M059J (cell line): ENCODE measurements at places on chromosomes 6 and 20. TPM values are rescaled to one million over a fixed set of nuclear protein-coding genes. Genes with fewer than 3 reads are reported as not detected.

DNA sequence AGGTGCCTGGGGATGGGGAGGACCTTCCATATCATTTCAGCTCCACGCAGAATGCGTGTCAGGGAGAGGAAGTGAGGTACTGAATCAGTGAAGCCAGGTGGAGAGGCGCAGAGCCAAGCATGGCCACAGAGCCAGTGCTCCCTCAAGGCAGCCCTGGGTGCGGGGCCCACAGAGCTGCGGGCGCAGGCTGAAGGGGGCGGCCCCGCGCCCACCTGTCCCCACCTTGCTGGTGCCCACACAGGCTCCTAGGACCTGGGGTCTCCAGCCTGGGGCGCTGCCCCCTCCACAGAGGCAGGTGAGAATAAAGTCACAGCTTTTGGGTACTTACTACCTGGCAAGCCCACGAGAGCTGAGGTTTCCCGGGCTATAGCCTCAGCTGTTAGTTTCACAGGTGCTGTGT lies 40.0 kb upstream of the GATA5 start:
- no peak for DNase-seq

DNA sequence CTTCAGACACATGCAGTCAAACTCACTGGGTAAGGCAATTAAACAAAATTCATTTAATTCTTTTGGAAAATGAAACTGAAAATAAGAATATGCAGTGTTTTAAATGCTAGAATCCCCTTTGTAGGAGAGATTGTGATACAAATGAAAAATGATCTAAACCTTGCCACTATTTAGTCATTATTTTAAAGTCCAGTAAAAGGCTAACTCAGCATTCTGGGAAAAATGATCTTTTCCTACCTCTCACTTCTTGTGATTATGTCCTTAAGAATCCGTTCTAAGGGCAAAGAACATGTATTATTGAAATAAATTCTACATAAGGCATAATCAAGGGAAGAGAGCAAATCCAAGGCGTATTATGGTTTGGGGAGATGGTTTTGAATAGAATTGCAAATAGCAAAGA lies 46.4 kb downstream of the TINAG start:
- DNase-seq, result no peak

DNA sequence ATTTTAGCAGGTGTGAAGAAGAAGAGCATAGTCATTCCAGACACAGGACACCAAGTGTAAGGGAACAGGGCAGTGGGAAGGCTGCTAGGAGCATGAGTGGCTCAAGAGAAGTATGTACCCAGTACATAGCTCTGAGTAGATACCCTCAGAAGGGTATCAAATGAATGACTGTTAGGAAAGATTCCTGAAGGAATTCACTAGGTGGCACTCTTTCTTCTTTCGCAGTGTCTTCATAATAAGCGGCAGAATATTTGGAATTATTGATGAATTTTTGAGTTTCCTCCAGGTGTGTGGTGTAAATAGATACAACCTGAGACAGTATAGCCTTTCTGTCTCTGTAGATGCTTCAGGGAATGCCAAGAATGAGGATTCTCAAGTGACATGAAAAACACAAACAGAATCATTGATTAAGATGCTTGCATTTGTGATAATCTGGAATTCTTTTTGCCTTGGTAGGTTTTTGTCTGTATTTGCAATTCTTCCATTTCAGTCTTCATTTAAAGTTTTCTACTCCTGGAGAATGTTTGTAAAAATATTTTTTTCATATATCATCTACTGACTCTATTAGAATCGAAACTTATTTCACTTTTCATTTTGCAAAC lies 264.3 kb upstream of the RIMS1 start:
- DNase-seq, result peak; percentile 19

DNA sequence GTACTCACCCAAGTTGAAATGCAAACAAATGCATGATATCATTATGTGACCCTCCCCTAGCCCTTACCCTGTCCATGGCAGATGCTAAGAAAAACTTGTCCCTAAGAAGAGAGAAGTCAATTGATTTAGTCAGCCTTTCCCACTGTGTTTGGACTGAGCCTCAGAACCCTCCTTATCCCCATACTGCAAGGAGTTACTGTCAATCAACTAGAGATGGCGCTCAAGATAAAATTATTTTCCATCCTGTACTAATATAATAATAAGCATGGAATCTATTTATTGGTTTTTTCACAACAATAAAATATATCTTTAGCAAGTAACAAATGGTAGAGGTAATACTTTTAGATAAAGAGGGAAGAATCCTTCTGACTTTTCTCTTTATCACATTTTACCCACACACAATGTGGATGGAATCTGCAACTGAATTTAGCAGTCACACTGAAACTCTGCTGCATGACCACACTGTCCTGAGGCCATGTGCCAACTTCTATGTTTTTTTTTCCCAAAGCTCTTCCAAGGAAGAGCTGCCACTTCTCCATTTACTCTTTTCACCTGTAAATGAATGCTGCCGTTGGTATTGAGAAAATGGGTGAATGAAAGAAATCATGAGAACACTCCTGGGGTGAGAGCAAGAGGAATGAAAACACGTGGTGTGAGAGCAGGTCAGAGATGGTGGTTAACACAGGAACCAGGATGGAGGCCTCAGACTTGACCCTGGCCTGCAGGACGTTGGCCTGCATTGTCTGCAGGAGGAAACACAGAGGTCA lies 10.5 kb downstream of the NT5E start:
- DNase-seq, result peak; percentile 64

DNA sequence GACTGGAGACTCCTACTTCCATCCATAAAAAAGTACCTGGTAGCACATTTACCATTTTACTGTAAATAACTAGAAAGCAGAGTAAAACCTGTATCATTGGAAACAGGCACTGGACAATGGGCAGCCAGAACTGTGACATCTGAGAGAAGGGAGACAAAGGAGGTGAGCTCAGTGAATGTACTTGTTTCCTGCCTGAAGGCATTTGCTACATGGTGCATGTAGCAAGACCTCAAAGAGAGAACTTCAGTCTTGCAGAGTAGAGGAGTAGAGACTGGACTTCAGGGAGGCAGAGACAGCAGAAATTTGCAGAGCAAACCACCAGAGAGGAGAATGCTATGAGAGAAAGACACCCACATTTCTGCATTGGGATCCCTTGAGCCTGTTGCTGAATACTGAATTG lies 171.0 kb upstream of the CCN2 start:
- peak; percentile 56 for DNase-seq

DNA sequence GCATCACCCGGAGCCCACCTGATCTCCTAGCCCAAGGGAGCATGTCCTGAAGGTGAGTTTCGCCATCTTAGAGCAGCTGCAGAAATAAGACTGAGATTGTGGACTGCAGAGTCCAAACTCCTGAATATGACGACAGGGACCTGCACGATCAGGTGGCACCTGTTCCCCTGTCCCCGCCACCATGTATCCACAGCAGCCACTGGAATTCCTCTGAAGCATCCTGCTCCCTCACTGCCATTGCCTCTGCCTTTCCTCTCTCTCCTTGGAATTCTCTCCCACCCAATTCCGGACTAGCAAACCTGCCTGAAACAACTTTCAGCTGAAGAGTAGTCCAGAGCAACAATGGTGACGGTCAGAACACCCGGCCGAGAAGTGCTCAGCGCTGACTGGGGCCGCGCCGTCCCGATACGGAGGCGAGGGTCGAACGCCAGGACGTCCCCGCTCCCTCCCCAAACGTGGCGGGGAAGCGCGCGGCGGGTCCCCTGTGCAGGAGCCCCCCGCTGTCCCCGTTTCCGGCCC lies 694 bp upstream of the FAM120B start:
- DNase-seq, result no peak

DNA sequence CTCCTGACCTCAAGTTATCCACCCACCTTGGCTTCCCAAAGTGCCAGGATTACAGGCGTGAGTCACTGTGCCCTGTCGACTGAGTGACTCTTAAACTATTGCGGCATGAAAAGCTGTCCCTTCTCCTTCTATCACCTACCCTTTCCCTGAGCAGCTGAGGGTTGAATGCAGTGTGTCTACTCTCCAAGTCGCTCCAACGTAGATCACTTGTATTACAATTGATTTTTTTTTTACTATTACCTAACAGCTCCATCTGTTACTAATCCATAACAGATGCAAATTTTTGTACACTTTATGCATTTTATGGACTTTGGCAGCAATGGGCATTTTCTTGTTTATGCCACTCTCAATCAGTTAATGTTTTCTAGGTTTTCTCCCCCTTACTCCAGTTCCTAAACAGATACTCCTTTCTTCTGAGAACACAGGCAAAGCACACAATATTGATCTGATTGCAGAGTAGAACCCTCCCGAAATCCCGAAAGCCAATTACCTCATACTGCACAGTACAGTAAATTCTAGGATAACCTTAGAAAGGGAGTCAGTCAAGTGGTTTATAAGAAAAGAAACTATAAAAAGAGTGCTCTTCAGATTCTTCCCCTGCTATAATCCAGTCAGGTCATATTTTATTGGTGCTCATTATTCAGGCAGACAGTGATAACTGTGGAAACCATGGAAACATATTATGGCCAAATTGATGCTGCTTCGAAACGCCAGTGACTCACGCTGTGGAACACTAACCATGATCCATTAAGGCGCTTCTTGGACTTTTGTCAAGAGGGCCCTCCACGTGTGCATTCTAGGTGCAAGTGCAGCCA lies 273.0 kb downstream of the ADGB start:
- DNase-seq, result peak; percentile 57

DNA sequence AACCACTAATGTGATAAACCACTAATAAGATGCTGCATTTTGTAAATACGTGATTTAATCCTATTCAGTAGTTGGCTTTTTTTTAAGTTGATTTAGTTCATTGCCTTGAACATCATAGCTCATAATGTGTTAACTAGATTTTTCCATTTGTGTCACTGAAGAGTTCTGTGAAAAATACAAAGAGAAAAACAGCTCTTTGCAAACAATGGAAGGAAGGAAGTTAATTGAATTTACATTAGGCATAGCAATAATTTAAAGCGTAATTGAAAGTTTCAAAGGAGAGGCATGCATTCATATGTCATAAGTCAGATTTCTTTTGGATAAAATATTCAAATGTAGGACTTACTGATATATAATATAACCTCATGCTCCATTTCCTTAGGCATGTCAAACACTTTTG lies 102.3 kb downstream of the TBC1D7 start:
- no peak for DNase-seq

Gene TSBP1
- total RNA-seq, result not detected in 2 replicates

Gene ZFP57
- 0.05 TPM in 1 of 2 replicates, not detected in the other for total RNA-seq

Gene SYCP2L
- not detected in 2 replicates for total RNA-seq
